ENCODE measurements at places on chromosomes 7 and 10.

DNA sequence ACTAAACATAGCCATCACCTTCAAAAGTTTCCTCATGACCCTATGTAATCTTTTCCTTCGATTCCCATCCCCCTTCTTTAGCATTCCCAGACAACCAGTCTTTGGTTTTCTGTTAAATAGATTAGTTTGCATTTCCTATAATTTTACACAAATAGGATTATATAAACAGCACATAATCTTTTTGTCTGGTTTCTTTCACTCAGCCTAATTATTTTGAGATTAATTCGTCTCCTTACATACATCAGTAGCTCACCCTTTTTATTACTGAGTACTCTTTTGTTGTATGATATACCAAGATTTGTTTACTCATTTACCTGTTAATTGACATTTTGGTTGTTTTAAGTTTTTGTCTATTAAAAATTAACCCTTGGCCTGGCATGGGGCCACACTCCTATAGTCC is 354.7 kb upstream of the CHRM2 start:
- DNase-seq = no peak

- no peak for DNase-seq
These were observed 307.2 kb downstream of the SNX13 start for GRCh38 chr7:17633067-17633466.

DNA sequence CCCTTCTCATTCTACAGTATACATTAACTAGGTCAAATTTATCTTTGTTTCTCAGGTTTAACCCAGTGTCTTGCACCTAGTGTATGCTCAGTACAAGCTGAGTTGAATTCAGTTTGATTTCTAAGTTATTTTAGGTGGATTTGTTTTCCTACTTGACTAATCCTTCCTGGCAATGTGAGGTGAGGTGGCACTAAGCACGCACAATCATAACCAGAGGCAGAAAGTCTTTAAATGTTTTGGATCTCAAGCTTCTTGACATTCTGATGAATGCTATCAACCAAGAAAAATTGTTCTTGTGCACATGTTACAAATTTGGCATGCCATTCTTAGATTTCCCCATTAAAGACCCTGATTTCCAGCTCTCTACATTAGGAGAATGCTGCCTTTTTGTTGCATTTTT is 3.2 kb downstream of the BZW2 start:
- DNase-seq = no peak

- no peak for DNase-seq
These were observed 796 bp downstream of the CDK14 start for GRCh38 chr7:90596671-90597562.

GRCh38 chr10:116164291-116164690 is 108.7 kb downstream of the GFRA1 start:
- DNase-seq = no peak

DNA sequence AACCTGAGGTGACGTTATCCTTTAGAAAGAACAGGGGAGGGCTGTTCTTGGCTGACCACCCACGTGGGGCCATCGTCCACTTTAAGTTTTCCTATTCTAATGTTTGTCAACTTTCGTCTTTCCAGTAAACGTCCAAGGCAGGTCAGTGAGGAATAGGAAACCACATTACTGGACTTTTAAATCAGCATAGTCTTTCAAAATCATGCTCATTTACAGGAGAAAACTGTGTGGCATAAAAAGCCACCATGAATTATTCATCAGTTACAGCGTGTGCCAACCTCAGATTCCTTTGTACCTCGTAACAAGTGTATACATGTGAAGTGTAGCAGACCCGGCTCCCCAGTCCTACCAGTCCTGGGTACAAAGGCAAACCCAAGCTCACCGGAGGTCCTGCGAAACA is 25.1 kb upstream of the ABLIM1 start:
- DNase-seq = no peak

GRCh38 chr10:6493521-6494441 is 86.3 kb downstream of the PRKCQ start:
- DNase-seq = no peak

DNA sequence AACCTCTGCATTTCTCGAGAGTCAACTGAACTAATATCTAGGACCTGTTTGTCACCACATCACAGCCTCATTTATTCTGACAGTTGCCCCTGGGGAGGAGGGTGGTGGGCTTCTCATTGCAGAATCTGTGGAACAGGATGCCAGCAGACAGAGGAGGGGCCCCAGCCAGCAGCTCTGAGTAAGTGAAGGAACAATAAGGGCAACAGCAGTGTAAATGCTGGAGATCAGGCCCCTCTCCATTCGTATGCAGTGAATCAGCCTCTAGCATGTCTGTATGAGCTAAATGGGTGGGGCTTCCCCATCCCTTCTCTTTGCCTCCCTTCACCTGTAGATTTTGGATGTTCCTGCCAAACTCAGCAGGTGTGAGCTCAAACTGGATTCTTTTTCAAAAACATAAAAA is 7.7 kb upstream of the CPVL start:
- DNase-seq = no peak

DNA sequence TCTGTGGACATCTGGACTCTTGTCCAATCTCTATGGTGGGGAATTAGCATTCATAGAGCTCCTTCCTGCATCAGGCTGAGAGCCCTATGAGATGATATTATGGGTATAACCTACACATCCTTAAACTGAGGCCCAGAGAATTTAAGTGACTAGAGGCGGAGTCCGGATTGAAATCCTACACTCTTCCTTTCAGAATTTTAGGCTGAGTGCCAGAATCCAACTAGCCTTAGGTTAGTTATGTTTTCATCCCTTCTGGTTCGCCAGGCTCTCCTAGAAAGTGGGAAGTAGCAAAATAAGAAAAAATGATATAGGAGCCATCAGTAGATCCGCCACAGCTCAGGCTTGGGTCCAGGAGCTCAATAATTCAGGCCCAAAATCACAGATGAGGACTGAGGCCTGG is 212.5 kb downstream of the GLI3 start:
- no peak for DNase-seq

All from activated T-cell treated with anti-CD3 and anti-CD28 coated beads, Interleukin-2, amount 50 U/mL, for 24 hours (primary cell).